Stimulated activated CD4-positive, alpha-beta T cell treated with anti-CD3 and anti-CD28 coated beads, Interleukin-4, amount 100 ng/mL, for 24 hours (primary cell): ENCODE measurements at places on chromosomes 6 and 20.

DNA sequence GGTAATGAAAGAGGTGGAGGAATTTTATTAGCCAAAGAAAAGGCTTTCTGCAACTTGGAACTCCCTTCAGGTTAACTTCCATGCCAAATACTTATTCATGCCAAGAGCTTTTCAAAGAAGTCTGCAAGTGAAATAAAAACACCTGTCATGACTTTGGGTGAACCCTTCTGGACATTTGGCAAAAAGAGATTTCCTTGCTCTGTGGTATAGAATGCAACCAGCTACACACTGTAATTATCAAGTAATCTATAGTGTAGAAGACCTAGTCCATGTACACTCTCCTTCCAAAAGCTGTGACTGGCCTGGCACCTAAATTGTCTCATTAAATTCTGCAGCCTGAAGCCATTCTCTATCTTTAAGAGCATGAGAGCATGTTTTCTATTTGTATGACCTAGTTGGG, 232.3 kb downstream of the COL12A1 start:
- no peak for DNase-seq

DNA sequence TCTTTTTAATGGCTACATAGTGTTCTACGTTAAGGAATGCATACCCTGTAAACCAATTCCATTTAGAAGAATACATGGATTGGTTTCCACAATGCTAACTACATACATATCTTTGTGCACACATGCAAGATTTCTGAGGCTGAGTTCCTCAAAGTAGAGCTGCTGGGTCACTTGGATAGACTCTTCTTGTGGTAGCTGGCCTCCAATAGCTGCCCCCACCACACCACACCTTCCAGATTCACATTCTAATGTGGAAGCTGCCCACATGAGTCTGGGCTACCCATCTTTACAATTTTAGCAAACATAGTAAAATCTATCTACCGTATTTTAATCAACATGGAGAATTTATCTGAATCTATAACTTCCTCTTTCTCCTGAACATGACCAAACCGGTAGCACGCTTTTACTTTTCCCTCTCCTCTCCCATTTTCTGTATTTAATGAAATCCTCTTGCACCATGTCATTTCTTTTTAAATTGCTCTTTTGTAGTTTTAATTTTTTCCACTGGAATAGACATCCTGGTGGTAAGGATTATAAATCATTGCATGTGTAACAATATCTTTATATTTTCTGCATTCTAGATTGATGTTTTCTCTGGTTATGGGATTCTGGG, 74.7 kb upstream of the CITED2 start:
- DNase-seq: no peak

- DNase-seq: no peak
Observed at GRCh38 chr6:81049425-81050042, 702.9 kb downstream of the TENT5A start.

- DNase-seq: no peak
Observed at GRCh38 chr6:73182021-73182607, 43.2 kb downstream of the KHDC1L start.

DNA sequence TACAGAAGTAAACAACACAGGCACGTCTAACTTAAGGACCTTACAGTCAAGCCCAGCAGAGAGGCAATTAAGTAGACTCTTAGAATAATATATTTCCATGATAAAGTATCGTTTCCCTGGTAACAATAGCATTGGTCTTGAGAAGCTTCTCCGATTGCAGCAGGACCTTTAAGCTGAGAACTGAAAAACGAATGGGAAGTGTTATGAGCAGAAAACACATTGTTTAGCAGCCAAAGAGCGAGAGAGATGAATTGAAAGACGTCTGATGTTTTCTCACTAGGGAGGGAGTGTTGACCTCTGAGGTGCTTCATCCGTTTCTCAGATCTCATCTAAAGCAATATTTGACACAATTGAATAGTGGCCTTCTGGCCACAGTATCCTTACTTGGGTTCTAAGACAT, 855 bp downstream of the BYSL start:
- DNase-seq: no peak

GRCh38 chr6:149545258-149545753, 537 bp downstream of the PPIL4 start:
- peak; percentile 70 for DNase-seq

DNA sequence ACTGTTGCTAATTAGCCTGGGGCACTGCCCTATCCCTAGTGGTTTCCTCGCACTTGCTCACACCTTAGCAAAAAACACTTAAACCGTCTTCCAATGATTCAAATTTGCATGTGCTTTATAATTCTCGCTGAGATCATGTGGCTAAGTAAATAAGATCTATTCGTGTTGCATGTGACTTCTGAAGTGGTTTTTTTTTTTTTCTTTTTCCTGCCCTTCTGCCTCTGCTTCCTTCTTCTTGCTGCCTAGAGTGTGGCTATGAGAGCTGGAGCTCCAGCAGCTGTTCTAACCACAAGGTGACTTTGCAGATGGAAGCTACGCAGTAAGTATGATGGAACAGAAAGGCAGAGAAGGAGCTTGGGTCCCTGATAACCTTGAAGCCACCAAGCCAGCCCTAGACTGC, 36.5 kb downstream of the SULF2 start:
- no peak for DNase-seq

DNA sequence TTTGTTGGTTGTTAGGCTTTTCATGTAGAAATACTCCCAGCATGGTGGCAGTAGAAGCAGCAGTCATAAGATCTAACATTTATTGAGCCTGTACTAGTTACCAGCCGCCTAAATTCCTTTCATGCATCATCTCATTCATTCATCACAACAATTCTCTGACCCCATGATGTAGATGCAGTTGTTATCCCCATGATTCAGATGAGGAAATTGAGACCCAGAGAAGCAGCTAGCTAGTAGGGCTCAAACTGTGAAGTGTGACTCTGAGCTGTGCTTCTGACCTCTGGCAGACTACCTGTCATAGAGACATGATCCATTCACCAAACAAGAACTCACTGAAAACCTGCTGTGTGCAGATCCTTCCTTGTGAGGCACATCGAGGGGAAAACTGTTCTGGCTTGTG, 16.9 kb downstream of the RREB1 start:
- DNase-seq: no peak

DNA sequence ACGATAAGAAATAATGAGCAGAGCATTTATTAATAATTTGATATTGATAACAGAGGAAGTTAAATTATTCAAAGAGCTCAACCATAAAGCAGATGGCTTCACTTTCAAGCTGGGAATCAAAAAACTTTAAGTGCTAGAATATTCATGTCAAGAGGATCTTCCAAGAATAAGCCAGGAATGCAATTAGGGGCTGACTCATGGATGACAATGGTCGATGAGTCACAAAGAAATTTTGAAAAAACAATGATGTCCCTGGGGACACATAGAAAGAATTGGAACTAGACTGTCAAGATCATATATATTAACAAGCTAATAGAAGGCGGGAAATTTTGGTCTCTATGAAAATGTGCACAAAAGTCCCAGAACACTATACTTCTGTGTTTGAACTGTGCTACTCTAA, 304.1 kb downstream of the LAMA2 start:
- DNase-seq: no peak

- no peak for DNase-seq
Observed at GRCh38 chr20:8077137-8077466, 55.0 kb upstream of the PLCB1 start.

DNA sequence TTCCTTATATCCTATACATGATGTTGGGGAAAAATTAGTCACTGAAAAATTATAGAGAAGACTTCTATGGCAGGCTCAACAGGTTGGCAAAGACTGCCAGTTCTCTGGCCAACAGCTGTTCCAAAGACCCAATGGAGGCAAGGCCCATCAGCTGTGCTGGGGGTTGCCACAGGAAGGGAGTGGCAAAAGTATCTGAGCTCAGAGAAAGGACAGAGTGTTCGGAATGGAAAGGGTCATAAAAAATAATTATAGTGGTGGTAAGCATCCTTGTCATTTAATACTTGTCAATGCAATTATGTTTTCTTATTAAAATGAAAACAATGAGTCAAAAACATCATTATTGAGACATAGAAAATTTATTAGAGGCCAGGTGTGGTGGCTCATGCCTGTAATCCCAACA, 36.1 kb downstream of the FASTKD5 start:
- no peak for DNase-seq

DNA sequence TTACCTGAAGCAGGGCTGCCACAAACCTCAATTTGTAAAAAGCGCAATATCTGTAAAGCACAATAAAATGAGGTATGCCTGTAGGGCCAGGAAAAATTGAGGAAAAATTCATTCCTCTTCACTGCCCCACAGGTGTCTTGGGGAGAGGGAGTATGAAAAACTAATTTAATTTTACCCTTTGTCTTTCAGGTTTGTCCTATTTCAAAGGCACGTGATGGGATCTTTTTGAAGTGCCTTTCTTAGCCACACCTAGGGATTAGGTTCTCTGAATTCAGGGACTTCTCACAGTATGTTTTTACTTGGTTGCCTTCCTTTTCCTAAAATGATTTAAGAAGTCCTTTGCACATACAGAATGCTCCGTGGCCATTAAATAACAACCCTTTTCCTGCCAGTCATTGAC, 71.9 kb downstream of the NCOA3 start:
- DNase-seq: no peak

- no peak for DNase-seq
Observed at GRCh38 chr6:90681863-90682262, 95.0 kb upstream of the MAP3K7 start.

- no peak for DNase-seq
Observed at GRCh38 chr6:113148566-113148965, 708.6 kb upstream of the MARCKS start.

DNA sequence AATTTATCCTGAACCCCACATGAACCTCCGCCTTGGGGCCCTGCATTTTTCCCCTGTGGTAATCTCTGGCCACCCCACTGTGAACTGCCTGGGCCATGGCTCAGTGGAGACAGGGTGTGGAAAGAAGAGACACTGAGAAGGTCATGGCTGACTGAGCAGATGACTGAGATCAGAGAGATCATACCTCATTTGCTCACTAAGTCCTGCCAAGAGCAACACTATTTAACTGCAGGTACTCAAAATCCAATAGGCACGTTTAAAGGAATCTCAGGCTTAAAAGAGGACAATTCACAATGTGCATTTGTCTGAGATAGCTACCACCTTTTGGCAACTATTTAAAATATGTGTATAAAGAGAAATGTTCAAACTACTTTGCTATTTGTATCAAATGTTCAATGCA, 305.0 kb downstream of the GMDS start:
- no peak for DNase-seq

- DNase-seq: no peak
Observed at GRCh38 chr6:10882657-10883171, 873 bp upstream of the GCM2 start.

- no peak for DNase-seq
Observed at GRCh38 chr6:20541382-20541781, 7.1 kb downstream of the CDKAL1 start.

GRCh38 chr20:48377940-48378339, 449.9 kb downstream of the PREX1 start:
- DNase-seq: no peak

GRCh38 chr20:52593654-52594053, 378.5 kb upstream of the TSHZ2 start:
- DNase-seq: no peak

- DNase-seq: peak; percentile 57
Observed at GRCh38 chr6:132813173-132813856, 1.1 kb upstream of the RPS12 start.

GRCh38 chr20:16387666-16388065, 185.6 kb downstream of the KIF16B start:
- no peak for DNase-seq

- DNase-seq: no peak
Observed at GRCh38 chr6:134816780-134817179, 133.1 kb downstream of the ALDH8A1 start.

- DNase-seq: no peak
Observed at GRCh38 chr6:138815797-138816528, 20.1 kb downstream of the ECT2L start.

- no peak for DNase-seq
Observed at GRCh38 chr6:142833798-142834197, 111.2 kb downstream of the HIVEP2 start.

GRCh38 chr20:32539817-32540675, 45.1 kb downstream of the NOL4L start:
- DNase-seq: peak; percentile 73

DNA sequence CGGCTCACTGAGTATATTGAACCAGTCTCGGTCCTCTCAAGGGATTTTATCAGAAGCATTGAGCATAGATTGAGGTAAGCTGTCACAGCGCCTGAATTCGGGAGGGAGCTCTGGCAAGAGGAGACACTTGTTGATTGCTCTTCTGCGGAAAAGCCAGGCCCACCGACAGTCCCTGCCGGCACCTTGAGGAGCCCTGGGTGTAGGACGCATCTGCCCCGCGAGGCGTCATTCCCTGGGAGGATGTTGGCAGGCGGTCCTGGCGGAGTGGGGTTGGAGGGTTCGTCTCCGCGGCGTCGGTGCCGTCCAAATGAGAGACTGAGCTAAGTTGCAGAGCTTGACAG, 843 bp downstream of the FBXO9 start:
- DNase-seq: peak; percentile 46

DNA sequence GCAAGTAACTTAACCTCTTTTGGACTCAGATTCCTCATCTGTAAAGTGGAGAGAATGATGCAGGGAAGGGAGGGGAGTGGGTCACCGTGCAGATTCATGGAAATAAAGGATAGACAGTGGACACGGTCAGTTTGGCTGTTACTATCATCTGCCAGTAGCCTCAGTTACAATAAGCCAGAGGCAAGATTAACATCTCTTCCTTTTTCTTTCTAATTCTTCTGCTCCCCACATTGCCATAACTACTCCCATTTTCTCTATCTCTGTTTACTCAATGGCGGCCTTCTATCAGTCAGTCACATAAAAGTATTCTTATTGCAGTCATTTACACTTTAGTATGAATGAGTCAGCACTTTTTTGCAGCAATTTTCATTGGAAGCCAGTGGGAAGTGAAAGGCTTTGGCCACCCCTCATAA, 49.2 kb downstream of the PPP1R16B start:
- no peak for DNase-seq

- DNase-seq: no peak
Observed at GRCh38 chr20:9417665-9418064, 96.7 kb upstream of the LAMP5 start.

GRCh38 chr6:154450498-154450897, 60.0 kb downstream of the CNKSR3 start:
- DNase-seq: no peak

DNA sequence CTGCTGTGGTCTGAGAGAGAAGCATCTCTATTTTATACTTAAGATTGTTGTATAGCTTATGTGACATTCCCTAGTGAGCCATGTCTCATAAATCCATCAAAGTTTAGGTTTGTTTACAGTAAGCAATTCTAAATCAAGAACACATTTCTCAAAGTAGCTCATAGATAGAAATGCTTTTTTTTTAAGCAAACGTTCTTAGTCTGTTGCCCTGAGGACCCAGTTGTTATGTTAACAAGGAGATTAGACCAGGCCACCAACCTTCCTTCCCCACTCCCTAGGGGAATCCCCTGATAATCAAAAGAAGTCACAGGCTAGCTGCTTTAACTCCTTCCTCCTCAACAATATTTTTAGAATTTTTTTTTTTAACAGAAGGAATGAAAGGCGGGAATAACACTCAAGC, 169.0 kb downstream of the FUT9 start:
- no peak for DNase-seq
